Smooth muscle cell of the pulmonary artery (primary cell): ENCODE measurements at places on chromosomes 1 and 21. TPM values are rescaled to one million over a fixed set of nuclear protein-coding genes. Genes with fewer than 3 reads are reported as not detected.

Gene SPRR1A
- not detected in 2 replicates for total RNA-seq

Gene C1orf94
- 0.07 TPM in 1 of 2 replicates, not detected in the other for total RNA-seq

Gene ZBTB17
- total RNA-seq = 26.9 and 34.9 TPM in 2 replicates

Gene TAS1R1
- 0.20 and 0.46 TPM in 2 replicates for total RNA-seq

Gene SH3D21
- total RNA-seq = 10.0 and 13.6 TPM in 2 replicates

Gene GPATCH3
- total RNA-seq = 7.6 and 8.5 TPM in 2 replicates

Gene ANGPTL3
- not detected in 2 replicates for total RNA-seq

Gene S1PR1
- 3.7 and 9.1 TPM in 2 replicates for total RNA-seq

Gene PADI2
- 0.39 and 0.53 TPM in 2 replicates for total RNA-seq

Gene ARMH1
- total RNA-seq = 0.91 and 1.3 TPM in 2 replicates

Gene OR2T4
- total RNA-seq = not detected in 2 replicates

Gene ZNF697
- total RNA-seq = 10.1 and 14.5 TPM in 2 replicates
